ENCODE measurements at places on chromosomes 12 and 14.

- DNase-seq = no peak
Measured at GRCh38 chr14:51118993-51119392, 24.1 kb upstream of the TRIM9 start.

GRCh38 chr12:66087365-66087943 is 43.1 kb downstream of the LLPH start:
- peak; percentile 82 for DNase-seq

- DNase-seq = no peak
Measured at GRCh38 chr12:82930301-82930700, 243.6 kb downstream of the TMTC2 start.

- peak; percentile 83 for DNase-seq
Measured at GRCh38 chr12:68932961-68933893, at the start of gene CPM. CPM (minus strand) TSS chr12:68933171; CDS start chr12:68932837, 334 bp downstream.

- DNase-seq = no peak
Measured at GRCh38 chr14:22888662-22889061, 5.6 kb downstream of the REM2 start.

- no peak for DNase-seq
Measured at GRCh38 chr12:54374562-54375258, 9.8 kb downstream of the ZNF385A start.

- no peak for DNase-seq
Measured at GRCh38 chr14:89374908-89375307, 42.1 kb downstream of the FOXN3 start.

- DNase-seq = peak; percentile 34
Measured at GRCh38 chr12:71664411-71665089, 449 bp downstream of the THAP2 start.

GRCh38 chr12:76265424-76266180 is 82.6 kb downstream of the BBS10 start:
- no peak for DNase-seq

Measured in ACHN (cell line).